Caco-2 (cell line): ENCODE measurements at places on chromosomes 4 and X. TPM values are rescaled to one million over a fixed set of nuclear protein-coding genes. Genes with fewer than 3 reads are reported as not detected.

Gene IQCM
- total RNA-seq = not detected in 2 replicates

Gene FAT4
- total RNA-seq = 0.05 TPM in 1 of 2 replicates, not detected in the other

Gene BST1
- 0.41 and 0.72 TPM in 2 replicates for total RNA-seq

Gene GPR82
- not detected in 2 replicates for total RNA-seq

Gene RFC1
- 58.8 and 63.4 TPM in 2 replicates for total RNA-seq

Gene SRPX
- 1.7 and 2.2 TPM in 2 replicates for total RNA-seq

Gene LANCL3
- total RNA-seq = 0.02 TPM in 1 of 2 replicates, not detected in the other

Gene GABRG1
- total RNA-seq = not detected in 2 replicates

Gene MAGEA12
- not detected in 2 replicates for total RNA-seq

Gene H2BW2
- total RNA-seq = not detected in 2 replicates

Gene SGMS2
- 3.4 and 5.6 TPM in 2 replicates for total RNA-seq

Gene TEC
- 2.0 and 2.2 TPM in 2 replicates for total RNA-seq

Gene XK
- total RNA-seq = 1.7 and 2.6 TPM in 2 replicates

Gene CYBB
- total RNA-seq = 0.23 and 0.43 TPM in 2 replicates

Gene DMD
- 42.9 and 47.2 TPM in 2 replicates for total RNA-seq

Gene FGF2
- total RNA-seq = 0.19 and 0.20 TPM in 2 replicates

Gene SSX2
- total RNA-seq = not detected in 2 replicates

Gene CENPU
- total RNA-seq = 42.8 and 52.0 TPM in 2 replicates

Gene CXCL9
- not detected in 2 replicates for total RNA-seq

Gene TRIML2
- total RNA-seq = 1.5 and 2.2 TPM in 2 replicates

Gene CCKAR
- 1.9 and 2.0 TPM in 2 replicates for total RNA-seq

Gene PNCK
- not detected in 2 replicates for total RNA-seq

Gene CXorf65
- total RNA-seq = 1.5 TPM in 1 of 2 replicates, not detected in the other

Gene SMR3B
- total RNA-seq = not detected in 2 replicates

Gene ADRA2C
- 8.4 and 11.7 TPM in 2 replicates for total RNA-seq

Gene ASB9
- 4.6 and 8.3 TPM in 2 replicates for total RNA-seq

Gene TEX13B
- total RNA-seq = not detected in 2 replicates

Gene P2RY8
- total RNA-seq = not detected in 2 replicates

Gene CDX4
- total RNA-seq = not detected in 2 replicates

Gene HSPA4L
- total RNA-seq = 3.3 and 3.6 TPM in 2 replicates

Gene THAP9
- total RNA-seq = 6.8 and 7.9 TPM in 2 replicates

Gene FREM3
- not detected in 2 replicates for total RNA-seq

Gene KDR
- total RNA-seq = not detected in 2 replicates

Gene FGFBP2
- 0.25 TPM in 1 of 2 replicates, not detected in the other for total RNA-seq
